ENCODE measurements at places on chromosomes 5 and 9.

DNA sequence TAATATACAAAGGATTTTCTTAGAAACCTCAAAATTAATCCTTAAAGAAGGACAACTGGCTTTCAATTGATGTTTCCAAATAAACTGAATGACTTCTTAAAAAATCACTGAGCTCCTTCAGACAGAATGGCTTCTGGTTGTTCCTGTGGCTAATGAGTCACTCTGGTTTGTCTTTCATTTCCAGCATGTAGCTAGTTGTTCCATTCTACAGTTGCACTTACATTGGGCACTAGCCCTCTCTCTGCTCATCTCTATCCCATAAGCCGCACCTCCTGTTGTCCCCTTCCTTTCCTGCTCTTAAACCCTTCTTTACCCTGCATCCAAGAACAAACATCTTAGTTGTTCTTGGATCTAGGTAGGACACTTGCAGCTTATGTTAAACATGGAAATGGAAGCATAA is 235.3 kb upstream of the HAPLN1 start:
- peak; percentile 5 for DNase-seq

DNA sequence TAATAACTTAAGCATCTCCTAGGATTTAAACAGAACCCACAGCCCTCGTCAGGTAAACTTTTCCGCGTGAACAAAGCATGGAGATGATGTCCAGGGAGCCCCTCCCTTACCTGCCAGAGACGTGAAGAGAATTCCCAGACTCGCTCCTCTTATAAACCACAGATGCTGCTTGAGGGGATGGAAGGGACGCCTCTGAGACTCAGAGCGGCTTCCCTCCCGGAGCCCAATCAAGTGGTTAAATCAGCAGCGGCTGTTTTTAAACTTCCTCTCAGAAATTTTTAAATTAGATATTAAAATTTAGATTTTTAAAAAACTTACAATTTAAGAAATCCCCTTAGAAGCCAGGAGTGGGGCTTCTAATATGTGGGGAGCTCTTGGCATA is 71.8 kb downstream of the RAPGEF1 start:
- DNase-seq: no peak

GRCh38 chr9:81634915-81635516 is 54.3 kb downstream of the TLE1 start:
- no peak for DNase-seq

- DNase-seq: no peak
Observed at GRCh38 chr9:134968011-134968822, 50.5 kb upstream of the FCN1 start.

DNA sequence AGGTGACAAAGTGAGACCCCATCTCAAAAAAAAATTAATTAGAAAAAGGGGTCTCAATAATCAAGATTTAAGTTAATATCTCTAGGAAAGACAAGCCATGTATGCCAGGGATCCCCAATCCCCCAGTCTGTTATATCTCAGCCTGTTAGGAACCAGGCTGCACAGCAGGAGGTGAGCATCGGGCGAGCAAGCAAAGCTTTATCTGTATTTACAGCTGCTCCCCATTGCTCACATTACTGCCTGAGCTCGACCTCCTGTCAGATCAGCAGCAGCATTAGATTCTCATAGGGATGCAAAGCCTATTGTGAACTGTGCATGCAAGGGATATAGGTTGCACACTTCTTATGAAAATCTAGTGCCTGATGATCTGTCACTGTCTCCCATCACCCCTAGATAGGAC is 116.8 kb downstream of the TARS1 start:
- no peak for DNase-seq

- DNase-seq: no peak
Observed at GRCh38 chr5:115433918-115434317, 110.7 kb downstream of the FEM1C start.

GRCh38 chr9:117464941-117465616 is 50.2 kb upstream of the ASTN2 start:
- no peak for DNase-seq

- DNase-seq: no peak
Observed at GRCh38 chr5:94024620-94025019, 283.2 kb upstream of the POU5F2 start.

- DNase-seq: no peak
Observed at GRCh38 chr9:119234636-119235035, 134.6 kb downstream of the BRINP1 start.

- peak; percentile 42 for DNase-seq
Observed at GRCh38 chr9:98009936-98010335, 26.8 kb downstream of the ANP32B start.

DNA sequence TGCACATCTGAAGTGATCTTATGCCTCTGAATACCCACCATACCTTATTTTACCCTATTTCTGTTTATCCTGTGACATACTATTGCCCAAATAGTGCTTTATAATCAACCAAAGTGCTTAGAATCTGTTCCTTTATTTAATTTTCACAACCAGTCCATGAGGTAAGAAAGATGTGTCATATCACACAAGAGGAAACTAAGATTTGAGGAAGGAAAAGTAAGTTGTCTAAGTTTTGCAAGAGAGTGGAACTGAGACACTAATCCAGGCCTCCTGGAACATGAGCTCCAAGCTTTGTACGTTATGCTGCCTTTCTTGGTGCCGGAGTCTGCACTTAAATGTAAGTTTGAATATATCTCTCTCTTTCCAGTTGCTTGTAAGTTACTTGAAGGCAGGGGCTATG is 17.2 kb downstream of the KDM3B start:
- no peak for DNase-seq

Measured in SW 1271 (cell line).